Stimulated activated CD4-positive, alpha-beta T cell treated with anti-CD3 and anti-CD28 coated beads, Interleukin-1b, Interleukin-23, amount 100 ng/mL, for 24 hours (primary cell): ENCODE measurements at places on chromosomes 12 and 14.

DNA sequence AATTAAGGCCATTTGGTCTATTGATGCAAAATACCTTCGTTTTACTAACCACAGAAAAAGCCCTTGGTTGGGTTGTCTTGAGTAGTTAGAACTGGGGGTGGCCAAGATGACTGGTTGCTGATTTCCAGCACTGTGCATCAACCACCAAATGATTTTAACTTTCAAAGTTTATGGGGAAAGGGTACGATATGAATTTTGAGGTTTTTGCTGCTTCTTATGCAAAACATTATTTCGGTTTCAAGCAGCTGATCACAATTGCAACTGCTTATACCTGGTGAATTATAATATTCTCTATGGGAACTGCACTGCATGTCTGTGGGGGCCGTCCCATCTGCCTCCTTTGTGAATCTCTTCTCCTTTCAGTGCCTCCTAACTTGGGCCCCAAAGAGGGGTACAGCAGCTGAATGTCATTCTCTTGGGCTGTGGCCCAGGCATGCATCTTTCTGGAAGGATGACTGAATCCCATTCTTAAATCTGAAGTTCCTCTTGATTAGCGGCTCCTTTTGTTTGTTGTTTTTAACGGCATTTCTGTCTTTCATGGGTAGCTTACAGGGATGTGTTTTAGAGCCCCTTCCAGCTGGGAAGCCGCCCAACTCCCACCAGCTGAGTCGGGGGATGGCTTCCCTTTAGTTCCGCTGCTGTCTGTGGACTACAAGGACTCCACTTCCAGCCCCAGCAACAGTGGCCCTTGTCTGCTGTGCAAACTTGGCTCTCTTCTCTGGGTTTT is 479.8 kb downstream of the ZFP36L1 start:
- DNase-seq: peak; percentile 9

DNA sequence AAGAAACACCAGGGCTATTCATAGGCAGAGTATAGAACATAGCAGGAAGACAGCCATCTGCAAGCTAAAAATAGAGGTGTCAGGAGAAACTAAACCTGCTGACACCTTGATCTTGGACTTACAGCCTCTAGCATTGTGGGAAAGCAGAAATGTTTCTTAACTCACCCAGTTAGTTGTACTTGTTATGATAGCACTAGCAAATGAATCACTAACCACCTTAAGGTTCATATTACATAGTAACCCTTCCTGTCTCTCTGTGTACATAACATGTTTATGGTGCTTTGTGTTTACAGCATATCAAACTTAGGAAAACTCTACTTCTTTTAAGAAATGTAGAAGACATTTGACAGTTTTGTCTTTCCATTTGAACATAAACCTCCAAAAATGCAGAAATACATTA is 1031.3 kb downstream of the FSCB start:
- DNase-seq: no peak

DNA sequence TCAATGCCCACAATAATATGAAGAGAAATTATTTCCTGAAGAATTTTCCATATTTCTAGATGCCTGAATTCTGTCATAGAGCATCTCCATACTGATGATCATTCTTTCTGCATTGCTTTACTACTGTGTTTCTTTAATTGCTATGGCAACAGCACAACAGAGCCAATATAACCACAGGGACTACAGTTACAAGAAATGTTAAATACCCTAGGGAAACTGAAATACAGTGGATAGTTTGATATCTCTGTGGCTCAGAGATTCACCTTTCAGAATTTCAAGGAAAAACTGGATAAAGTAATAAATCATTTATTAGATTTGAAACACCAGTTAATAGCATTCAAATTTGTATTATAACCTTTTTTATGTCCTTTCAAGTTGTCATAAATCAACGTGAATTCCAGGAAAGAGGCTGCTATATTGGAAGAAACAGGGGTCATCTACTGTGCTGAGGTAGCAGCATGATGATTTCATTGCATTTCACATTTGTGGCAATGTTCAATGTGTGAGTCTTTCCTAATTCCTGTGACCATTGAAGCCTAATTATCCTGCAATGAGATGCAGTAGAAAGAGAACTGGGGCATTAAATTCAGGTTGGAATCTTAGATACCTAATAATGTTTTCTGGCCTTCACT is 267.1 kb downstream of the LRFN5 start:
- no peak for DNase-seq

GRCh38 chr12:66252771-66253170 is 49.5 kb upstream of the HELB start:
- no peak for DNase-seq

GRCh38 chr14:23209651-23210423 is 26.4 kb upstream of the SLC7A8 start:
- DNase-seq: no peak

- no peak for DNase-seq
These were observed 140.3 kb downstream of the RERGL start for GRCh38 chr12:17949558-17950141.

DNA sequence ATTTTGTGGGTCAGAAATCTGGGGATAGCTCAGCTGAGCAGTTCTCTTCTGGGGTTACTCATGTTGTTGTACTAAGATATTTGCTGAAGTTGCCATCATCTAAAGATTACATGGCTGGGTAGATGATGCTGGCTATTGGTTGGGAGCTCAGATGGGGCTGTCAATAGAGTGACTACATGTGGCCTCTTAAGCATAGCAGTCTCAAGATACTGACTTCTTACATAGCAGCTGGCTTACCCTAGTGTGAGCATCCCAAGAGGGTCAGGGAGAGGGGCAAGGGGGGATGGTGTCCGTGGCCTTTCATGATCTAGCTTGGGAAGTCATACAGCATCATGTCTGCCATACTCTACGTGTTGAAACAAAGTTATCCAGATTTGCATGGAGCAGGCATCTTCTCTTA is 90.1 kb upstream of the HMGA2 start:
- DNase-seq: no peak

DNA sequence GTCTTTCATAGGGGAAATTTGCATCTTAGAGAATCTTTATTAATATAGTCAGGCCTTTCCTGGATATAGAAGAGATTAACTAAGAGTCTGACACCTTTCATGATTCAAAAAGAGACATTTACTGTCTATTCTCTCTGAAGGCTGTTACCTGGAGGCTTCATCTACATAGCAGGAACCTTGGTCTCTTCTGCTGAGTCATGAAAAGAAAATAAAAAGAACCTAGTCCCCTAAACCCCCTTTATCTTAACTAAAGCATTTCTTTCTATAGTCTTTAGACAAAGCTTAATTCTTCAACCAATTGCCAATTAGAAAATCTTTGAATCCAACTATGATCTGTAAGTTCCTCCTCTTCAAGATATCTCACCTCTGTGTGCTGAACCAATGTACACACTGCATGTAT is 33.1 kb downstream of the RPS29 start:
- DNase-seq: no peak

GRCh38 chr12:86097161-86097560 is 159.0 kb downstream of the MGAT4C start:
- DNase-seq: no peak

- DNase-seq: no peak
These were observed 12.8 kb upstream of the AQP2 start for GRCh38 chr12:49937639-49938300.

- DNase-seq: no peak
These were observed 80.2 kb downstream of the STON2 start for GRCh38 chr14:81319946-81320345.

- DNase-seq: no peak
These were observed 36.2 kb upstream of the TMEM260 start for GRCh38 chr14:56543436-56543835.

- DNase-seq: no peak
These were observed 938.4 kb upstream of the ATXN7L3B start for GRCh38 chr12:73599268-73599667.

DNA sequence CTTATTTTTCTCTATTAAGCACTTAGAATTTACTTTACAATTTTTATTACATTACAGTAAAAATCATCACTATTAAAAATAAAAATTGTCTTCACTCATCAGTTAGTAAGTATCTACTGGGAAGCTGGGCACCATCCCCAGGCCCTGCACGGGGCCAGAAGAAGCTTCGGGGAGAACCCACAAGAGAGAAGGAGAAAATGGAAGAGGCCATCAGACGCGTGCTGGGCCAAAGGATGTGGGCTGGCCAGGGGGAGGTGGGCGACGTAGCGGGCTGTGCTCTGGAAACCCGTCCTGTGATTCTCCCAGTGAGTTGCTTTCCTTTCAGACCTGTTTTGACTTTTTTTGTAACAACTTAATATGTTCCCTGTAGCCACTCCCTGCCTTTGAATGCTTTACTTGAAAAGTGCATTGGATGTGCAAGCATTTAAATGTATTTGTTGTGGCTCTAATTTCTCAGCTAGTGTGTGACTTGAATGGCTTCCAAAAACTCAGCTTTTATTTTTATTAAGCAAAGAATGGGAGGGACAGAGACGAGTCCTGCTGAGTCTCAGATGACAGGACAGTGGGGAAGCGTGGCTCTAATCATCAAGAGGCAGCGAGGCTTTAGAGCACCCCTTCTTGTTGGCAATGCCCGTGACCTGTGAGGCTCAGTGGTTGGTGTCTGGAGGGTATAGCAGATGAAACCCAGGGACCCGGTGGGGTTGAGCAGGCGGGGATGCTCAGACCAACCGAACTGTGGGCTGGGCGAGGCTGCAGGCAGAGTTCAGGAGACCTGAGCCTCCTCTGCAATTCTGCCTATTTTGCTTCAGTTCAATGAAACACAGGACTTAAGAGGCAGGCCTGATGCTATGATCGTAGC is 38.8 kb downstream of the SYNE3 start:
- no peak for DNase-seq

DNA sequence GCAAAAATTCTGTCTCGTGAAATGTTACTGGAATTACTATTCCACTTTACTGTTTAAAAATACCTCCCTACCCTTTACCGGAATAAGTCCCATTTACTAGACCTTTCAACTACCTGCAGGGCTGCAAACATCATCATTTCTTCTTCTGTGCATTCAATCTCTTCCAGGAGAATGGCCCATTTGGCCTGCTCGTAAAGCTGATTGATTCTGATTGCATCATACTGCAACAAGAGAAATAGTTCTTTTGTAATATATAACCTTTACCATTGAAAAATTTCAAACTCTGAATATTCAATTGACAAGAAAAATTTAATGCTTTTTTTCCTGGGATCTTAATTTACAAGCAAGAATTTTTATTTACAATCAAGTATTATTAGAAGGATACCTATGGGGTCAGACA is 72.4 kb downstream of the FERMT2 start:
- no peak for DNase-seq

DNA sequence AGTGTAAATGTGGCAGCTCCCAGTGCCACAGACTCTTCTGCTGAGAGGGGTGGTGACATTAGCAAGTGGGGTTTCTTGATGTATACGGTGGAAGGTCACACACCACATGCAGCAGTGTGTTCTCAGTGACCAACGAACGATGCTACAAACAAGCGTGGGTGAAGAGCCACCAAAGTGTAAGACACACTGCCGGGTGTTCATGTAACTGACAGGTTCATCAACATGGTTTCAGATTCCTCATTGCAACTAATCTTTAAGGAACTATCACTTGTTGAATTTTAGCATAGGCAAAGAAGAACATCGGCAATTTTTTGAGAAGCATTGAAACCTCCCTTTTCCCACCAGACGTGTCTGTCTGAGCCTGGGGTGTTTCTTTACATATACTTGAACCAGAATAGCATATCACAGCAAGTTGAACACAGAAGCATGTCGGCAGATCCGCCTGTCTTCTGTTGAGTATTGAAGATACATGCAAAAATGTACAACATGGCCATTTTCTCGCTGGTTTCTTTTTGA is 58.8 kb downstream of the PPP2R5C start:
- DNase-seq: no peak

- DNase-seq: no peak
These were observed 65.5 kb upstream of the SLC38A4 start for GRCh38 chr12:46891306-46891705.

GRCh38 chr14:67411820-67412421 is at the start of gene PLEK2:
TSS of gene PLEK2 (minus strand) at chr14:67412165. CDS start at chr14:67412059, 106 bp downstream.
- no peak for DNase-seq

DNA sequence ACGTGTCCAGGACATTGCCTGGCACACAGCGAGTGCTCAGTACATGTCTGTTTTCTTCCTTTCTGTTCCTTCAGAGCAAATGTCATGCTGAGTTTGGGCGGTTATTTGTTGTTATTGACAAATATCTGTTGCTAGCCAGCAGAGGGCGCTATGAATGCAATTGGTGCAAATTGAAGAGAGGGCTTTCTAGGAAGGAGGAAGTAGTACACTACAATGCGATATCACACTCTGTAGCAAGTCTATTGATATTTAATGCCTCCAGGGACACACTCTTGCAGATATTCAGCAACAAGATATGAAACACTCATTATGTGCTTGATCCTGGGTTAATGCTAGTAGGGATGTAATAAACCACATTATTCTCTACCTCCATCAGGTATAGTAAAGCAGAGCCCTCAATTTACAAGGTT is 267.3 kb upstream of the SRRM4 start:
- DNase-seq: no peak

DNA sequence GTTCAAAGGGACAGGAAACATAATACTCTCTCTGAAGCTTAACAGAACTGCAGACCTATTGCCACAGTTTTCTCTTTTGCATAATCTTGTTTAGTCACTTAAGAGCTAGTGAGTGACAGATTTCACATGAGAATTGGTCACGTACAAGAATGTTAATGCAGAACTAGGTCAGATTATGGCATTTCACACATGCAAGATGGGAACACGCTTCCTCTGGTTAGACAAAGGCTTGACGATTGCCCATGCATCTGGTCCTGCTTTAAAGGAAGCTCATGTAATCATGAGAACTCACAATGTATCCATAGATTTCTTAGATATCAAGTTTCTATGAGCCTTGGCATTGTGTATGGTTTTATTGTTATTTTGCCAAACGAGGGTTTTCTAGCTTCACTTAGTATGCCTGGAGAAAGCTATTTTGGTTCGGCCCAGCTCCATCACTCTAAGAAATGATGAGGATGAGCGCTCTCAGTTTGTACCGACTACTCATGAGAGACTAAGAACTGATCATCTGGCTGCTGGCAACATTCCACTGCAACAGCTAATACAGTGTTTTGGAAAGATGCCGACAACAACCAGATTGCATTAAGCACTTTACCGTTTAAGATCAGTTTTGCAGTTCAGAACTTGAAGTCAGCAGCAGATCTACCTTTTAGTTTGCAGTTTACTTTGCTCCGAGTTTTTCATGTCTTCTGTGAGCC is 380.0 kb downstream of the DIO2 start:
- no peak for DNase-seq

DNA sequence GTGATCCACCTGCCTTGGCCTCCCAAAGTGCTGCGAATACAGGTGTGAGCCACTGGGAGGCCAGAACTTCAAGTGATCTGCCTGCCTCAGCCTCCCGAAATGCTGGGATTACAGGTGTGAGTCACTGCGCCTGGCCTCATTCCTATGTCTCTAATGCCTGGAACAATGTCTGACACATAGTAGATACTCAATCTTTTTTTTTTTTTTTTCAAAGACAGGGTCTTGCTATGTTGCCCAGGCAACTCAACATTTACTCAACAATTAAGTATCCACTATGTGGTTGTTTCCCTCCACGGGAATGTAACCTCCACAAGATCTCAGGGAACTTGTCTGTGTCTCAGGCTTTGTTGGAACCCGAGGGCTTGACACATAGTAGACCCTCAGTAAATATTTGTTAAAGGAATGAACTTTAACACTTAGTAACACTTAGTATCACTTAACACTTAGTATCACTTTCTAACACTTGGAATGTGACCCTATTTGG is 3.0 kb upstream of the TMEM120B start:
- no peak for DNase-seq

- no peak for DNase-seq
These were observed 24.5 kb upstream of the KIF21A start for GRCh38 chr12:39467432-39467870.
